NCI-H446 treated with DMSO at 0.1 percent for 48 hours (cell line): ENCODE measurements at places on chromosomes 4 and X.

DNA sequence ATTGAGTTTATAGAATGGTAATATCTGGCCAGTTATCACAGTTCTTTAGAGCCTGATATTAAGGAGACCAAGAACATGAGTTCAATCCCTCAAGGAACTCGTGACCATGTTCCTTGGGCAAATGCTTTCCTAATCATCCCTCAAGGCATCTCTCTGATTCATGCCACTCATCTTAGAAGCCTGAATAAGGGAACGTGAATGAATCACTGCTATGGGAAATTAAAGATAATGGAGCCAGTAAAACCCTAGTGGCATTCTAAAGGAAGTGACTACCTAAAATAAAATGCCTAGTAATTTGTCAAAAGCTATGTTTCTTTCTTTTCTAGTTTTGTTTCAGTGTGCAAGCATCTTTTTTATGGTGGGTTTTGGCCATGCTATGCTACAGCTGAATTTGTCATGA, 1161.3 kb downstream of the C4orf33 start:
- DNase-seq, result no peak

DNA sequence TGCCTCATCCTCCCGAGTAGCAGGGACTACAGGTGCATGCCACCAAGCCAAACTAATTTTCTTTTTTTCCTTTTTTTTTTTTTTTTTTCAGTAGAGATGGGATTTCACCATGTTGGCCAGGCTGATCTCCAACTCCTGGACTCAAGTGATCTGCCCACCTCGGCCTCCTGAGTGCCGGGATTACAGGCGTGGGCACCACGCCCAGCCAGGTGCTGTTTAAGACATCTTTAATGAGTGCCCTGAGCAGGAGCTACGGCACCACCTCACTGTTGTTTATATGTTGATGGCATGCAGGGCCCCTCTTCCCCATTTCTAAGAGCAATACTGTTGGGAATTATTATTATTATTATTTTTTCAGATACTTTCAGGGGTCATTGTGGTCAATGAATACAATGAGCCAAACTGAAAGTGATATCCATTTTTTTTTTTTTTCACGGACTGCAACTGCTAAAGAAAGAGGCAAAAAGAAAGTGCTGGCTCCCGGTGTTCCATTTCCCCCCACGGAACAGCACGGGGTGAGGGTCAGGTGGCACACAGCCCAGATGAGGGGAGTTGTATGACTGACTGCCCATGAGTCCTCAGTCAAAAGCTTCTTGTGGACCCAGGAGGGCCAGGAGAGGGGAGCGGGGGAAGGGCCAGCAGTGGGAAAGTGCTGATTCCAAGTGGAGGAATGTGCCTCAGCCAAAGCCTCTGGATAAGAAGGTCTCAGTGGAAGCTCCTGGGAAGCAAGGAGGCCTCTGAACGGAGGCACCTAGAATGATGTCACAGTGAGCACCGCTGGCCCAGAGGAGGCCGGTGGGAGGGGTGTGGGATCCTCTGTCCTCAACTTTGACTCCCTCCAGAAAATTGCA, 101.8 kb upstream of the HPF1 start:
- DNase-seq, result no peak

- DNase-seq, result no peak
These were observed 65.4 kb upstream of the DYNLT3 start for GRCh38 chrX:37912777-37913176.

- no peak for DNase-seq
These were observed at the start of gene ZNF185 for GRCh38 chrX:152897222-152898131. ZNF185 (plus strand) TSS chrX:152898067; CDS start chrX:152914490, 16,423 bp downstream.

GRCh38 chrX:110852180-110852579, 56.6 kb upstream of the CHRDL1 start:
- no peak for DNase-seq

DNA sequence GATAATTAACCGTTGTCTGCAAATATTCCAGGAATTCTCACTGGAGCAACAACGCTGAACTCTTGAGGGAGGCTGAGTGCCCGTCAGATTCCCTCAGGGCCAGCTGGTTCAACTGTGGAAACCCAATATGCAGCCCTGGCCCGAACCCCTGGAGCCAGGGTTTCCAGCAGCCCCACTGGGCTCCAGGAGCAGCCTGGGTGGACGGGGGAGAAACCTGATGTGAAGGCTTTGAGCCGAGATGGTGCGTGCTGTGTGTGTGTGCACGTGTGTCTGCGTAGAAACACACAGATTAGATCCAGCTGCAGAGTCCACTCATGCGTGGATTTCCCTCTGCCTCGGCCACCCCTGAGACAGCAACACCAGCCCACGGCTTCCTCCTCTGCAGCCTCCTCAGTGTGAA, 19.4 kb upstream of the SLC25A6 start:
- no peak for DNase-seq

DNA sequence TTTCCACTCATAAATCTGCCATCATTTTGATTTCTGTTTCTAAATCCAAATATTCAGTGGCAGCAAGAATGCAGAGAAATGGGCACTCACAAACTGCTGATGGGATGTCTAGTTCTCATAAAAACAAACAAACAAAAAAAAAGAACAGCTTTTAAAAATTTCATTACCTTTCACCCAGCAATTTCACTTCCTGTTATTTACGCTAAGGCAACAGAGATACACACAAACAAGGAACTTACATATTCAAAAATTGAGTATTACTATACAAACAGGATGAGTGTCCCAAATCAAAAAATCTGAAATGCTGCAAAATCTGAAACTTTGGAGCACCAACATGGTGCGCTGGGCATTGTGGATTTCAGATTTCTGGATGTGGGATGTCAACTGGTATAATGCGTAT, 36.4 kb downstream of the FAT1 start:
- no peak for DNase-seq

DNA sequence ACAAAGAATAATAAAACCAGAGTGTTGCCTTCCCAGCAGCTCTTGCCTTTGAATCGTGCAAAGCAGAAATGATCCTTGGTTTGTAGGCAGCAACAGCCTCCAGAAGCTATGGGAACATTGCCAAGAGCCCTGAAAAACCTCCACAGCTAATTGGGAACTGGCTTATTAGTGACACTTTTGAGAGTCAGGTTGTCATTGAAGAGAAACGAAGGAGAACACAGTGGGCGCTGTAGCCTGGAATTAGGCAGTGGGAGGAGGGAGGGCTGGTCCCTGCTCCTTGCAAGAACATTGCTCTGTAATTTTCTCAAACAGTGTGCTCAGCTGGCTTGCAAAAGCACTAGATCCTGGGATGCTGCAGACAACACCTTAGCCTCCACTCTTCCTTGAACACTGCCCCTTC, 331.5 kb upstream of the EMCN start:
- no peak for DNase-seq

- DNase-seq, result no peak
These were observed 83.8 kb upstream of the UCP1 start for GRCh38 chr4:140652601-140653000.
